Activated T-helper 2 cell treated with anti-CD3 and anti-CD28 coated beads, Interferon-gamma antibody, Interleukin-2, Interleukin-4, amounts not matched to agents 10 μg/mL and 5 μg/mL and 100 μg/mL, durations not matched to agents 14 hours and 24 hours and 36 hours (primary cell): ENCODE measurements at places on chromosomes 5 and 9. TPM values are rescaled to one million over a fixed set of nuclear protein-coding genes. Genes with fewer than 3 reads are reported as not detected.

CEL gene
- total RNA-seq: 2.0 and 2.1 TPM in 2 replicates

SPINK4 gene
- not detected in 2 replicates for total RNA-seq

ZBED3 gene
- 0.48 and 0.60 TPM in 2 replicates for total RNA-seq

TMEM252 gene
- not detected in 2 replicates for total RNA-seq

C9orf153 gene
- 0.34 and 0.41 TPM in 2 replicates for total RNA-seq

BAAT gene
- total RNA-seq: not detected in 2 replicates

CCL27 gene
- total RNA-seq: 0.25 and 0.55 TPM in 2 replicates

ZDHHC11 gene
- total RNA-seq: 10.5 and 11.9 TPM in 2 replicates

PCSK1 gene
- not detected in 2 replicates for total RNA-seq

ADGRD2 gene
- not detected in 2 replicates for total RNA-seq

- peaks cover 8% of the 10 kb centered on the region for H3K4me1 ChIP-seq
- no peak for DNase-seq
- peaks cover 29% of the 10 kb centered on the region for H3K36me3 ChIP-seq
- H3K4me3 ChIP-seq: no peak overlapping the region
Measured at GRCh38 chr9:124309667-124310084, 51.9 kb downstream of the NEK6 start.

GRCh38 chr5:164058621-164059020 is 553.2 kb downstream of the MAT2B start:
- H3K27me3 ChIP-seq: no peaks in the 10 kb centered on the region
- H3K4me3 ChIP-seq: no peak overlapping the region
- no peaks in the 10 kb centered on the region for H3K4me1 ChIP-seq
- no peak overlapping the region for H3K27ac ChIP-seq
- DNase-seq: no peak
- H3K36me3 ChIP-seq: no peaks in the 10 kb centered on the region

- no peaks in the 10 kb centered on the region for H3K27me3 ChIP-seq
- no peak overlapping the region for H3K4me3 ChIP-seq
- no peak for DNase-seq
- H3K27ac ChIP-seq: no peak overlapping the region
- peaks cover 7% of the 10 kb centered on the region for H3K4me1 ChIP-seq
Measured at GRCh38 chr5:62592558-62592957, 13.9 kb downstream of the LRRC70 start.

DNA sequence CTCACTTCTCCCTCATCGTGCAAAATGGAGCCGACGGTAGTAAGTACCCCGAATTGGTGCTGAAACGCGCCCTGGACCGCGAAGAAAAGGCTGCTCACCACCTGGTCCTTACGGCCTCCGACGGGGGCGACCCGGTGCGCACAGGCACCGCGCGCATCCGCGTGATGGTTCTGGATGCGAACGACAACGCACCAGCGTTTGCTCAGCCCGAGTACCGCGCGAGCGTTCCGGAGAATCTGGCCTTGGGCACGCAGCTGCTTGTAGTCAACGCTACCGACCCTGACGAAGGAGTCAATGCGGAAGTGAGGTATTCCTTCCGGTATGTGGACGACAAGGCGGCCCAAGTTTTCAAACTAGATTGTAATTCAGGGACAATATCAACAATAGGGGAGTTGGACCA is 979 bp downstream of the PCDHGA12 start:
- no peak overlapping the region for H3K27ac ChIP-seq
- DNase-seq: no peak
- peaks cover 2% of the 10 kb centered on the region for H3K4me1 ChIP-seq
- peaks cover 24% of the 10 kb centered on the region for H3K27me3 ChIP-seq
- H3K4me3 ChIP-seq: no peak overlapping the region

GRCh38 chr9:97176206-97176605 is 131.3 kb upstream of the CCDC180 start:
- H3K36me3 ChIP-seq: no peaks in the 10 kb centered on the region
- no peak overlapping the region for H3K27ac ChIP-seq
- H3K27me3 ChIP-seq: peaks cover 4% of the 10 kb centered on the region
- H3K4me3 ChIP-seq: no peak overlapping the region

- DNase-seq: no peak
- H3K4me1 ChIP-seq: no peaks in the 10 kb centered on the region
- no peak overlapping the region for H3K27ac ChIP-seq
- no peaks in the 10 kb centered on the region for H3K36me3 ChIP-seq
- no peaks in the 10 kb centered on the region for H3K27me3 ChIP-seq
- no peak overlapping the region for H3K4me3 ChIP-seq
Measured at GRCh38 chr5:54207566-54207965, 102.8 kb downstream of the ARL15 start.

- H3K4me3 ChIP-seq: no peak overlapping the region
- no peaks in the 10 kb centered on the region for H3K36me3 ChIP-seq
- no peaks in the 10 kb centered on the region for H3K27me3 ChIP-seq
Measured at GRCh38 chr5:109529520-109529919, 119.7 kb upstream of the PJA2 start.

GRCh38 chr5:140207250-140207964 is 32.4 kb downstream of the CYSTM1 start:
- H3K4me3 ChIP-seq: no peak overlapping the region
- H3K27ac ChIP-seq: peak overlapping the region; percentile 50
- peaks cover 10% of the 10 kb centered on the region for H3K4me1 ChIP-seq
- no peaks in the 10 kb centered on the region for H3K36me3 ChIP-seq
- peaks cover 2% of the 10 kb centered on the region for H3K27me3 ChIP-seq

GRCh38 chr5:113617191-113617796 is 103.8 kb downstream of the YTHDC2 start:
- no peaks in the 10 kb centered on the region for H3K36me3 ChIP-seq
- no peaks in the 10 kb centered on the region for H3K4me1 ChIP-seq
- H3K4me3 ChIP-seq: no peak overlapping the region
- no peak overlapping the region for H3K27ac ChIP-seq
- H3K27me3 ChIP-seq: peaks cover 14% of the 10 kb centered on the region
- DNase-seq: no peak

- H3K4me1 ChIP-seq: peaks cover 3% of the 10 kb centered on the region
- DNase-seq: no peak
- no peak overlapping the region for H3K27ac ChIP-seq
- H3K27me3 ChIP-seq: peaks cover 8% of the 10 kb centered on the region
Measured at GRCh38 chr5:171269717-171270116, 39.3 kb upstream of the TLX3 start.

DNA sequence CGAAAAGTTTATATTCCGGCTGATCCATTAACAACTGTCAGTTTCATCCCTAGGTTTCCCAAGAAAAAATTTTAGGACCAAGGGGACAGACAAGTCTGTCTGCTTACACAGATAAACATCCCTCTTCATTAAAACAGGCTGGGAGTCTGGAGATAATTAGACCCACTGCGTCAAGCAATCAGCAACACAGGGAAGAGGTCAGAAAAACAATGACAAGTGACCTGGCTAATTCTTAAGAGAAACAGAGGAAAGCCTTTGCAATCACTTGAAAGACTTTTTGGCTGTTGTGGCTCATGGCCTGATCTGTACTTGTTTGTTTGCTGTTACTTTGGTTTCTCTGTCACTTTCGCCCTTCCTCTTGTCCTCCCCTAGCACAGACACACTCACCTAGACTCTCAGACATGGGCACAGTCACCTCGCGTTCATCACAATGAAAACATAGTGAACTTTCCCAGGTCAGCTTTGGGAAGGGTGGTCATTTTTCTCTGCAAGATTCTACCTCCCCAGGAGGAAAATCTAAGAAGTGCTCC is 2.9 kb upstream of the CCDC192 start:
- peaks cover 6% of the 10 kb centered on the region for H3K27me3 ChIP-seq
- H3K27ac ChIP-seq: no peak overlapping the region
- DNase-seq: no peak
- no peak overlapping the region for H3K4me3 ChIP-seq
- H3K4me1 ChIP-seq: no peaks in the 10 kb centered on the region

- DNase-seq: no peak
- H3K4me3 ChIP-seq: no peak overlapping the region
- no peaks in the 10 kb centered on the region for H3K27me3 ChIP-seq
- no peaks in the 10 kb centered on the region for H3K36me3 ChIP-seq
- H3K4me1 ChIP-seq: no peaks in the 10 kb centered on the region
Measured at GRCh38 chr5:38011668-38012188, 171.9 kb upstream of the GDNF start.

DNA sequence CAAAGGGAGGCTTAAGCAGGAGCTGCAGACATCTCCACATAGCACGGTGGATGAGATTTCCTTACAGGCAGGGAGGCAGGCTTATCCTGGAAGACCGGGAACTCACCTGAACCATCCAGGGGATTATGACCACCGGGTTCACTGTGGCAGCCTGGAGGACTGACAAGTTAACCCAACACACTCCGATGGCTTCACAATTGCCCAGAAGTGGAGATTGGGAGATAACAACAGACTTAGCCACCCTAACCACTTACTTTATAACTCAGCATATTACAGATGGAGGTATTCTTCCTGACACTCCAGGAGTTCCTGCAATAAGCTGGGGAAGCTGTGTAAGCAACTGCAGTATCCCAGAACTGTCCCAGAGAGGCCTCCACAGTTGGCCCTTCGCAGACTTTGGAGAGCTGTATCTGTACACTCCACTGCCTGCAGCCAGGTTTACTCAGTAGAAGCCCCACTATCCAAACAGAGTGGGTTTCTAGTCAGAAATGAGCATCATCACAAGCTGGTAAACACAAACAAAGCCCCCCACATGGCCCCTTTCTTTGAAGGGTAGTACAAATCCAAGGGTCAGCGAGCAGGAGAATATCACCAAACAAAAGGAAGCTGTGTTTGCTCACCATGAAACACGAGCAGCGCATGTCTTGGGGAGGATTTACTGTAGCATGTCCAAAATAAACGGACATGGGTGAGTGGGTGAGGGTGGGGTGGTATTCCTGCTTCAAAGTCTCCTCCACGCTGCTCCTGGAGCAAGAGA is 462.2 kb downstream of the RASEF start:
- H3K4me3 ChIP-seq: no peak overlapping the region
- no peak for DNase-seq
- H3K27ac ChIP-seq: no peak overlapping the region
- H3K4me1 ChIP-seq: no peaks in the 10 kb centered on the region
- no peaks in the 10 kb centered on the region for H3K36me3 ChIP-seq
- H3K27me3 ChIP-seq: no peaks in the 10 kb centered on the region

- no peaks in the 10 kb centered on the region for H3K36me3 ChIP-seq
- no peak for DNase-seq
- H3K27me3 ChIP-seq: no peaks in the 10 kb centered on the region
Measured at GRCh38 chr9:86965636-86966395, 18.5 kb upstream of the GAS1 start.

- peaks cover 19% of the 10 kb centered on the region for H3K27me3 ChIP-seq
- H3K4me1 ChIP-seq: no peaks in the 10 kb centered on the region
- H3K4me3 ChIP-seq: no peak overlapping the region
- H3K36me3 ChIP-seq: no peaks in the 10 kb centered on the region
- no peak overlapping the region for H3K27ac ChIP-seq
- no peak for DNase-seq
Measured at GRCh38 chr5:74430631-74431289, 209.8 kb downstream of the ENC1 start.
